ENCODE measurements at places on chromosomes 5 and 9. TPM values are rescaled to one million over a fixed set of nuclear protein-coding genes. Genes with fewer than 3 reads are reported as not detected.

PAPPA gene
- 43.0 TPM for total RNA-seq

FYB1 gene
- total RNA-seq = 0.02 TPM

PCDHGA3 gene
- not detected for total RNA-seq

ORM2 gene
- total RNA-seq = not detected

RASGEF1C gene
- total RNA-seq = 0.49 TPM

TMEFF1 gene
- 0.42 TPM for total RNA-seq

OR1Q1 gene
- total RNA-seq = not detected

OTP gene
- not detected for total RNA-seq

MRPL36 gene
- total RNA-seq = 107 TPM

SH3GLB2 gene
- total RNA-seq = 26.9 TPM

- DNase-seq = no peak
Observed at GRCh38 chr5:137636099-137636498, 99.8 kb downstream of the KLHL3 start.

DNA sequence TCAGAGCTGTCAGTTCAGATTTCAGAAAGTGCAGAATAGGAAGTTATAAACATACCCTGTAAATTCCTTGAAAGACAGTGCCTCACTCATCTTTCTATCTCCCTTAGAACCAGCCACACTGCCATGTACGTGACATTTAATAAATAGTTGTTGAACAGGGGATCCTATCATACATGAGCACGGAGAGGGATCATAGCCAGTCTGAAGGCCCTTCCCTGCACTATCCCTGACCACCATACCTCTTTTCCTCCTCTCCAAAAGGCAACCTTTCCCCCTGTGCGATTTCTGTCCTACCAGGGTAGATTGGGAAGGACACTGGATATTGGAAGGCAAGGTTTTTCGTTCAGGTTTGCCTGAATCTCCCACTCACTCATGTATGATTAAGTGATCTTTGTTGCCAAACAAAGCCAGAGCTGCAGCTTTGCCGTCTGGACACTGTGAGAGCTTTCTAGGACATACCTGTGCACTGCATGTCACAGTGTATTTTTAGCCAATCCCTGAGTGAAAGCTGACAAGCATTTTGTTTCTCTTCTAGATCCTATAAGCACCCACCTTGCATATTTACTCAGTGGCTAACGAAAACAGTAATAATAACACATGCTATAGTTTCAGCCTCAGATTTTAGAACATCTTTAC lies 986.5 kb upstream of the WWC1 start:
- DNase-seq = no peak

- DNase-seq = no peak
Observed at GRCh38 chr5:56908942-56909293, 478 bp upstream of the SETD9 start.

GRCh38 chr9:79698967-79699366 lies 127.2 kb downstream of the TLE4 start:
- DNase-seq = no peak

DNA sequence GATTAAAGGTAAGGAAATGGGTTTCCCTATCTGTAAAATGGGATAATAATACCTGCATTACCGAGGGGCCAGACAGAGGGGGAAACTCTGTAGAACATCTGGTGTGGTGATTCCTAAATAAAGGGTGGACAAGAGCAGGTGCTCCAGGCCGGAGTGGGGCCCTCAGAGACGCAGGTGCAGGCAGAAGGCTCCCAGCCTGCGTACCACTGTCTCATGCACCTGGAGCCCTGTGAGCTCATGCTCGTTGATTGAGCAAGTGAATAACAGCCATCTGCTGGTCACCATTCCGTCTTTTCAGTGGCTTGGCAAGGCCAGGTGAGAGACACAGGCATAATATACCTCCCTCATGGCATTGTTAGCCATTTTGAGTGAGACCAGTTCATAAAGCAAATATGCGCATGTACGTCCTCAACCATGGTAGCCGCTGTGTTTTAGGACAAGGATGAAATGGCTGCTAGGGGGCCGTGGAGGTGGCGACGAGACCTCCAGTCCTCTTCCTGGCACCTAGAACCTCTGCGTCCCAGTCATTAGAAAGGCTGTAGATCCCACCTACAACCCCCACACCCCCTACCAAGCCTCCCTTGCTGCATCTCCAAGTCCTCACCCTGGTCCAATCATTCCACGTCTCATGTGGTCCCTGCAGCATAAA lies 198.0 kb upstream of the MVB12B start:
- no peak for DNase-seq

DNA sequence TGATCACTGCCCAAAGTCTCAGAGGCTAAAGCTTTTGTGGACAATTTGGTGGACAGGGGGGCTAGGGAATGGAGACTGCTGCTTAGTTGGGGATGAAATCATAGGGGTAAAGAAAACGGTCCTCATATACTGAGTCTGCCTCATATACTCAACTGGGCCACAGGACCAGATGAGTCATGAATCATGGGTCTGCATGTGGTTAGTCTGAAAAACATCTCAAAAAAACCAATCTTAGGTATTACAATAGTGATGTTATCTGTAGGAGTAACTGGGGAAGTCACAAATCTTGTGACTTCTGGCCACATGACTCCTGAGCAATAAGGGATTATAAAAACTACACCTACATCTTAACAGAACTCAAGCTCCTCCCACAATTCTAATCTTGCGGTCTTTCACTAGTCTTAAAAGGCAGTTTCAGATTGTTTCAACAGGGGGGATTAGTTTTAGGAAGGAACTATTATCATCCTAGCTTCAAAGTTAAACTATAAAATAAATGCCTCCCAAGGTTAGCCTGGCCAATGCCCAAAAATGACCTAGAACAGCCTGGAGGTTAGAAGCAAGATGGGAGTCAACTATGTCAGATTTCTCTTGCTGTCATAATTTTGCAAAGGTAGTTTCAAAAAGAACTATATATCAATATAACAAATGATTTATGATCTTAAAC lies 17.5 kb downstream of the TMEM161B start:
- DNase-seq = no peak

DNA sequence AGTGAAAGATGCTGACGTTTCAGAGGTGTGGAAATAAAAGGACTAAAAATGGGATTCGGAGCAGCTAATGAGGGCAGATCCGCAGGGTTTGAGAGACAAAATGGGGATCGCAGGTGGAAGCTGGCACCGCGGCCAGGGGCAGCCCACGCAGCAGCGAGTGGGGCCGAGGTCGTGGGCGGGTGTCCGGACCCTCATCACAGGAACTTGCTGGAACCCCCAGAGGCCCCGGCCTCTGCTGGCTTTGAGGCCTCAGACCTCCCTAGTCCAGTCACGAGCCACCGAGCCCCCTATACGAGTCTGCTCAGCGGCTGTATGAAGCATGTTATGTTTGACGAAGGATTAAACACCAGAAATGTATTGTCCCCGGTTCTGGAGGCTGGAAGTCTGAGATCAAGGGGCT lies 45.8 kb upstream of the FCN1 start:
- DNase-seq = no peak

GRCh38 chr5:123297866-123298265 lies 125.3 kb downstream of the CEP120 start:
- no peak for DNase-seq

DNA sequence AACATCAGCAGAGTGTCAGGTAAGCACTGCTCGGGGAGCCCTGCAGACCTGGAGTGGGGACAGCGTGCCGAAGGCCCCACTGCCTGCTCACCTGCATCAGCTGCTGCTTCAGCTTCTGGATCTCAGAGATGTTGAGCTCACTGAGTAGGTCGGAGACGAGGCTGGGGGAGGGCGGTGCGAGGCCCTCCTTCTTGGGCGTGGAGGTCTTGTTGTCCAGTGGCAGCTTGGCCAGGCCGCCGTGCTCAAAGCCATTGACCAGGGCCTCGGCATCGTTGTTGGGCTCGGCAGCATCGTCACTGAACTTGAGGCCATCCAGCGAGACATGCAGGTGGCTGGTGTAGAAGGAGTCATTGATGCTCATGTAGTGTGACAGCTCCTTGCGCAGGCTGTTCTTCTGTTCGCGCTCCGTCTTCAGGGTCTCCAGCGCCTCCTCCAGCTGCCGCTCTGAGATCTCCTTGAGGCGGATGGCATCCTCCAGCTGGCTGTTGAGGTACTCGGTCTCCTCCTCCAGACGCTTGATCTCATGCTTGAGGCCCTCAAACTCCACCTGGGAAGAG lies 44.3 kb downstream of the BICD2 start:
- DNase-seq = no peak

DNA sequence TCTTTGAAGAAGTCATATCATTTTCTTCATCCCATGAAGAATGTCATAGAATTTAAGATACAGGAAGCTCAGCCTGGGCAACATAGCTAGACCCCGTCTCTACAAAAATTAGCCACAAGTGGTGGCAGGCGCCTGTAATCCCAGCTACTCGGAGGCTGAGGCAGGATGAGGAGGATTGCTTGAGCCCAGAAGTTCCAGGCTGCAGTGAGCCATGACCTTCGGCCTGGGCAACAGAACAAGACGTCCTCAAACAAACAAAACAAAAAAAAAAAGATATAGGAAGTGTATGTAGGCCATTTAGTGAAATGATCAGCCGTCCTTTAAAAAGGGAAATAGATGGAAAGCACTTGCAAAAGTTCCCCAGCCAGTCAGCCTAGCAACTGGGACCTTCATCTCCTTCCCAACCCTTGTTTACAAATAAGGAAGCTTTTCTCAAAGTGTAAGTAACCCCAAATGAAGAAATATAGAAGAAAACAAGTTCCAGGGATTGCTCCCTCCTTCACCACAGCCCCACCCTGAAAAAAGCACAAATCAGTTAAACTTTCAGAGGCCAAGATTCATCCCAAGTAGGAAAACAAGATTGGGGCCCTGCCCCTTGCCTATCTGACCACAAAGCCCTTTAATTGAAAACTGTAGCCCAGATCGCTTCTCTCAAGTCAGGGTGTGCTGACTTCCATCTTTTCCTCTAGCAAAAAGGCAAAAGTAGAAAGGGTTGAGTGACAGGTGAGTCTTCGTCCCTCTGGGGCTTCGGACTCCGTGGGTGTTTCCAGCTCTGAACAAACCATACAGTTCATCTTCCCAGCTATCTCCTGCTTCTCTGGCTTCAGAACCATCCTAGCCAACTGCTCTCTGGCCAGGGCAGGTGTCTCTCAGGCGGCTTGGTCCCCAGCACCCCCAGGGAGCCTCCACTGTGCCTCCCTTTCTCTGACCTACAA lies 1.2 kb downstream of the SLC31A2 start:
- no peak for DNase-seq

- peak; percentile 8 for DNase-seq
Observed at GRCh38 chr5:134647750-134648424, 698 bp upstream of the SEC24A start.

- no peak for DNase-seq
Observed at GRCh38 chr5:44935262-44935661, 126.5 kb downstream of the MRPS30 start.

DNA sequence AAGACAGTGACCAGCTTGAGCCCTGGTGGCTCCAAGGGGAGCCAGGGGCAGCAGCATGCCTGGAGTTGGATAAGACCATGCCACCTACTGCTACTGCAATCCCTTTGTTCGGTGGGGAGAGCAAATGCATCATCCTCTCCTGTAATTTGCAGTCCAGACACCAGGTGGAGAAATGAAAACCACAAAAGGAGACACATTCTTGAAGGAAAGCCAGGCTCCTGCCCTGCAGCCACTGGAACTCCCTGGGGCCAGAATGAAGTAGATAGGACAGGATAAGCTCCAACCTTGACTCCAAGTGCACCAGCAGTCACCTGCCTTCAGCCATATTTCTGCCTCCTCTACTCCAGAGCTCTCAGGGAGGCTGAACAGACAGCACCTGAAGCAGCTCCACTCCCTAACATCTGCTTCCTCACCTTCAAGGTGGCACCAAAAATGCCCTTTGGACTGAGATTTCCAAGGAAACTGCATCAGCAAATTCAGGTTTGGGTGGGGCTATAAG lies 65.1 kb upstream of the IQGAP2 start:
- peak; percentile 45 for DNase-seq

DNA sequence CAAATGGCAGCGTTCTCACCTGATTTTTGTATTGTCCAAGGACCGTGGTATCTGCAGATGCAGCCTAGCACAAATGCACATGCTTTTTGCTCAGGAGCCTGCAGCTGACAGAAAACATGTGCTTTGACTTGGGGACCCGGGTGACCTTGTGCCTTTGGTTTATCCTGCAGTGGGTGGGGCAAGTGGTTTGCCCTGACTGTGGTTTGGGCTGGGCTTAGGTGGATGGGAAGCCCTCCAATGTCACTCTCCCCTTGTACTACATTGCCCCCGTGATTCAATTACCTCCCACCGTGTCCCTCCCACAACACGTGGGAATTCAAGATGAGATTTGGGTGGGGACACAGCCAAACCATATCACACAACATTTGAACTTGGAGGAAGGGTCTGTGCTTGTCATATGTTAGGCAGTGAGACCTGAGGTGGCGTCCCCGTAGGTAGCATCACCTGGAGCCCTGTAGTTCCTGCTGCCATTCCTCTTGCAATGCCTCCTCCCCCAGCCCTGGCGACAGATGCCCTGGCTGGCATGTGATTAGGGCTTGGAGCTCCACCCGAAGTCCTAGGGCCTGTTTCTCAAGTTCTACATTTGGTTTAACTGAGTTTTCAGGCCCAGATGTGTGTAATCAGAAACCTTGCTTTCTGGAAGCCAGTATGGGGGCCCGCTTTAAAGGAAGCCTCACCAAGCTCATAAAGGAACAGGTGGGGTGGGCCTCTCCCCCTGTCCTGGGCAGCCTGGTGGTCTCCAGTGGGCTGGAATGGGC lies 2.1 kb downstream of the ANKRD33B start:
- no peak for DNase-seq

GRCh38 chr5:111675201-111675934 lies 81.6 kb downstream of the NREP start:
- no peak for DNase-seq

DNA sequence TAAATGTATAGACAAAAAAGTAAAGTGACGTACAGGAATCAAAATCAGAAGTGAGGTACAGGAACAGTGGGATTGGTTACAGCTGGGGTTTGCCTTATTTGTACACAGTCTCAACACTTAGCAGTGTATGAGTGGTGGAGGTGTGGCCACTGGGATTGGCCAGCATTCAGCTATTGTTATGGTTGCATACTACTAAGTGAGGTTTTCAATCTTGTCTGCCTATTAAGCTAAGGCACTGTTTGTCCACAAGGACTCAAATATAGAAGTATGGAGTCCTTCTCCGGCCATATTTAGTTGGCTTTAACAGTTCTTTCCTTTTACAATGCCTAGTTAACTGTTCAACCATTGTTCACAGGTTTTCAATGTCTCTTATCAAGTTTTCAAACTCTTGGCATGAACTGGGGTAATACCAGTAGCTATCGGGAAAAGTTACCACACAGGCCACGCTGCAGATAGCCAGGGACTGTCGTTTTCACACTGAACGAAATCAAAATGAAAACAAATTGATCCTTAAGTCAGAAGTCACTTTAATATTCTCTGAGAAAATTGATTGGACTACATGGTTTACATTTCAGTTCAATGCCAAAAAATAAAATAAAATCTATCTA lies 176.0 kb upstream of the FREM1 start:
- DNase-seq = no peak

DNA sequence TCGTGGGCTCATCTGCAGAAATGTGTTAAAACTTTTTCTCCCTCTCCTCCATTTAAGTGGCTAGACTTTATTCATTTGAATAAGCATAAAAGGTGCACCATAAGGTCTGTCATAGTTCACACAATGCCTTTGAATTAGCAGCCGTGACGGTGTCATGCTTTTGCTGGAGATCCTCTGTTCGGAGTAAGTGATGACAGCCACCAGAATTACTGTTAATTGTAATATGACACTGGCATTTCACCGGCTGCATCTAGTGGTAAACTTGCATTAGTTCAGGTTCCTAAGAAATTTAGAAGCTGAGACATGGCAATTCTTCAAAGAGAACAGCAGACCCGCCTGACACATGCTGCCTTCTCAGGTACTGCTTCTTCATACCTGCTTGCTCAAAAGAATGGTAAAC lies 241.7 kb downstream of the EBF1 start:
- no peak for DNase-seq
